ENCODE measurements at places on chromosomes 4 and X. TPM values are rescaled to one million over a fixed set of nuclear protein-coding genes. Genes with fewer than 3 reads are reported as not detected.

TMPRSS11B gene
- not detected for total RNA-seq

C4orf50 gene
- 28.2 TPM for total RNA-seq

CCNQ gene
- total RNA-seq, result 15.7 TPM

RASGEF1B gene
- 52.3 TPM for total RNA-seq

RIPPLY1 gene
- total RNA-seq, result not detected

DCX gene
- total RNA-seq, result 544 TPM

SLC10A7 gene
- total RNA-seq, result 31.6 TPM

UGT2B7 gene
- total RNA-seq, result not detected

ARHGAP24 gene
- 3.1 TPM for total RNA-seq

LRCH2 gene
- 45.7 TPM for total RNA-seq

SAGE1 gene
- total RNA-seq, result not detected

CCNA2 gene
- total RNA-seq, result 10.3 TPM

MAGEB17 gene
- not detected for total RNA-seq

Data from parietal lobe (tissue), 2 donors.